T-helper 9 cell (primary cell): ENCODE measurements at places on chromosomes 11 and 22.

DNA sequence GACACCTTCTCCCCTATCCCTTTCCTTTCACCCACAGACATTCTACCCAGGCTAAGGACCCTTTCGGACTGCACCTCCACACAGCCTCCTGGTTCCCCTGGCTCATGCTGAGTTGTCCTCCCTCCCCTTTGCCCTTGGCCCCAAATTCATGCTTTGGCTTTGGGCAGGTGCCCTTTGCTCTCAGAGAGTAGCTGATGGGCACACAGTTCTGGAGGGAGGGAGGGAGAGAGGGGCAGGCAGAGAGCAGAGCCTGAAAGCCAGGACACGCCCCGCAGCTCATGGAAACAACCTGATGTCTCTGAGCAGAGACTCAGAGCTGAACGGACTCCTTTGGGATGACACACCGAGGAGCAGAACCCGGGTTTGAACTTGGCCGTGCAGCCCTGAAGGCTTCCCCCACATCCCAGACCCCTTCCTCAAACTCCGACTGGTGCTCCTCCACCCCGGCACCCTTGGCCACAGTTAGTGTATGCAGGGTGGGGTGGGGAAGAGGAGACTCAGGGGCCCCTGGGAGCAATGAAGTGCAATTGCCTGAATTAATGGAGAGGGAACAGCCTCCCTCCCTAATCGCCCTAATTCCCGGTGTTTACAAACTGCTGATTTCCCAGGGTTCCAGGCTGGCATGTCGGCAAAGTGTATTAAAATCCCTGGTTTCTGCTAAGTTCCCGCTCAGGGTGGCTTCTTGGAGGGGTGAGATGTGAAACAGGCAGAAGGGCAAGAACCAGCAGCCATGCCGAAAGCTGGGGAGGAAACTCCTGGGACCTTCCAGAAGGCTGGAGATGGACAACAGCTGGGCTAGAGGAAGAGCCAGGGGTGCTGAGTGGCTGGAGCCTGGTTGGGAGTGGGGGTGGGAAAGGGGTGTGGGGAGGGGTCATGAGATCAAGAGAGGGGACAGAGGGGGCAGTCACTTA lies 71.2 kb upstream of the SHISAL1 start:
- no peak for DNase-seq

- DNase-seq = no peak
Observed at GRCh38 chr11:113642090-113642489, 64.0 kb downstream of the TMPRSS5 start.

- no peak for DNase-seq
Observed at GRCh38 chr11:12280838-12281565, 96.4 kb upstream of the PARVA start.

- DNase-seq = no peak
Observed at GRCh38 chr11:35178873-35179272, 39.9 kb downstream of the CD44 start.

DNA sequence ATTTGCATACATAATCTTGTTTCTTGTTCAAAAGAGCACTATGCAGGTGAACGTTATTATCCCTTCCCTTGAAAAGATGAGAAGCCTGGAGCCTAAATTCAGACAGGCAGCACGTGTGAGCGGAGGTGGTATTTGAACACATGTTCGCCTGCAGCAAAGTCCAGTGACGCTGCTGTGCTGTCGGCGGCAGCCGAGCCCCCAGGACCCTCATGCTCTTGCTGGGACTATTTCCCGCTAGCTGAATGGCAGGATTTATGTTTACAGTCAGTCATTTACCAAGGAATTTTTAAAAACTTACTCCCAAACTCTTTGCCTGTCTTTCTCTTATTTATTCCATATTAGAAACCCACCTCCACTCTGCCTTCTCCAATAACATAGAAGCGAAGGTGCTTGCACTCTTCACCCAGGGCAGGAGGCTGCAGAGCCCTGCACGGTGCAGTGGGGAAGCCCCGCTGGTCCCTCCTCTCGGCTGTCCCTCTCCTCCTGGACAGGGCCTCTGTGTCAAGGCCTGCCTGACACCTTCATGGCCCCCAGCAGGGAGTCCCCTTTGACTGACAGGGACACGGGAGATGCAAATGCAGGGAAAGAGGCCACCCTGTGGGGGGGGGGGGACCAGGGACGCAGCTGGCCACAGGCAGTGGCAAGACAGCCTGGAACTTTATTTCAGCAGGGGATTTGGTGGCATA lies 528.5 kb upstream of the B3GAT1 start:
- DNase-seq = no peak

DNA sequence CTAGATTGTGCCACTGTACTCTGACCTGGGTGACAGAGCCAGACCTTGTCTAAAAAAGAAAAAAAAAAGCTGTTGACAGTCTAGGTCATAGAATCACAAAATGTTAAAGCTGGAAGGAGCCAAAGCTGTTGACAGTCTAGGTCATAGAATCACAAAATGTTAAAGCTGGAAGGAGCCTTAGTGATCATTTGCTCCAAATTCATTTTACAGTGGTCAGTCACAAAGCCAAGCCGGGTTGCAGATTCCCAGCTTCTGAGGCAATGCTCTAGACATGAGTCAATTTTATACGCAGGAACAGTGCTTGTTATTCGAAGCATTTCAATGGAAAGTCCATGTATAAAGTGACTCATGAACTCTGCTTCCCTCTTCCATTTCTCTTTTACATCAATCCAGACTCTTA lies 47.4 kb downstream of the SYT13 start:
- DNase-seq = no peak

GRCh38 chr11:129709801-129710398 lies 105.7 kb upstream of the TMEM45B start:
- DNase-seq = no peak

DNA sequence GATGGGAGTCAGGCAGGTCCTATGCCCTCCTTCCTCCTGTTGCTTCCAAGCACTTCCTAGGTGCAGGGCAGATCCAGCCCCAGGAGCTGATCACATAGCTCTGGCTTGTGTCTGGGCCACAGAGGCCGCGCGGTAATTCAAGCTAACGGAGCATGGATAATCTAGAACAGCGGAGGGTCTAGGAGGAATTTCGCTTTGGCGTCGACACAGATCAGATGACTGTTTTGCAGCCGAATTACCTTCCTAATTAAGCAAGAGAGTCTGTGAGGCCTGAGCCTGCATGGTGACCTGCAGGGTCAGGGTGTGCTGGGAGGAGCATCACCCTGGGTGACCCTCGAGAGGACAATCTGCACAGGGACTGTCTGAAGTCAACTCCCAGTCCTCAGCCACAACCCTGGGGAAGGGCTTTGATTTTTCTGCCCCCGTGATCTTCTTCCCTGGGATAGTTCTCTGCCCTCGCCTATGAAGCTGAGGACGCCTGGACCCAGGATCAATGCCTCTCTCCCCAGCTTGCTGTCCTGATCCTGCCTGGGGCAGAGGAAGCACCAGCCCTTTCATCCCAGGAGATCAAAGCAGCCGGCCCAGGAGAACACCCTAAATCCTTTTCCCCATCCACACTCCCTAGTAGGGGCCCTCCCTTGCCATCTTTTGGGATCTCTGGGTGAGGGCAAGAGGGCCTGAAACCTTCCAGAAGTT lies 11.0 kb downstream of the NECTIN1 start:
- no peak for DNase-seq

DNA sequence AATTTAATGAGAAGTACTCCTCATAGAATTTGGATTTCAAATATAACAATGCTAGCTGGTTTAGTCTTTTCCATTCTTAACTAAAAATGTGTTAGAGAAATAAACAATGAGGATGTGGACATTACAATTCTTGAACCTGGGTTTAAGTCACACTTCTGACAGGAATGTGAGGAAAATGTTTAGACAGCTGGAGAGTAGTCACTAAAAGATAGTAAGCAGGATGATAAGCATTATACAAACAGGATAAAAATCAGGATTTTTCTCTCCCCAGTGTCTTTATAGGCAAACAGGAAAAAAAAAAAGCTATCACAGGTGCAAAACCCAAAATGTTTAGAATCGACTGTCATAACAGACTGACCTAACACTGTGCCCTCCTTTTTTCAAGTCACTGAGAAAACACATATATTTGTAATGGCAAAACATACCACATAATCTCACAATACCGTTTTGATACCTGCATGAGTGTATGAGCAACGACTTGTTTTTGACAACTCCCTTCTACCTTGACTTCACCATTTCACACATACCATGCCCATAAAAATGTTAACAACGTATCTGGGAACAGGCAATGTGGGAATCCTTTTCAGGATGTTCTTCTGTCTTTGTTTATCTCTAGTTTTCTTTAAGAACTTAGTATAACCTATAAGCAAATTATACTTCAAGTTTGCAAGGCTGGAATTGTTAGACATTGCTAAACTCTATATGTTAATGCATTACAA lies 242.0 kb downstream of the SBF2 start:
- DNase-seq = no peak

GRCh38 chr11:114172871-114173444 lies 113.4 kb downstream of the ZBTB16 start:
- no peak for DNase-seq

DNA sequence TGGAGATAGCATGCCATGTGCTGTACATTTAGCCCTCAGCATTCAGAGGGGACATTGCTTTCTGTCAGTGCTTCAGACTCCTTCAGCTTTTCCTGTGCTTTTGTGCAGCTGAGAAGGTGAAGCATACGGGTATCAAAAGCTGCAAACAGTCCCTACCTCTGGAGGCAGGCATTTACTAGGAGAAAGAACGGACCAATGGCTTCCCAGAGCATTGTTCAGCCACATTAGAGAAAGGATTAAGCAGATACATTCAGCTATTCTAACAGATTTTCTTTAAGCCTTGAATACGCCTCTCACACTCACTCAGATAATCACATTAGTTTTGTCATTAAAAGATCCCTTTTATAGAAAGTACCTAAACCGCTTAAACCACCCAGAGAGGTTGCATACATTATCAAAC lies 80.7 kb upstream of the FAM181B start:
- no peak for DNase-seq

DNA sequence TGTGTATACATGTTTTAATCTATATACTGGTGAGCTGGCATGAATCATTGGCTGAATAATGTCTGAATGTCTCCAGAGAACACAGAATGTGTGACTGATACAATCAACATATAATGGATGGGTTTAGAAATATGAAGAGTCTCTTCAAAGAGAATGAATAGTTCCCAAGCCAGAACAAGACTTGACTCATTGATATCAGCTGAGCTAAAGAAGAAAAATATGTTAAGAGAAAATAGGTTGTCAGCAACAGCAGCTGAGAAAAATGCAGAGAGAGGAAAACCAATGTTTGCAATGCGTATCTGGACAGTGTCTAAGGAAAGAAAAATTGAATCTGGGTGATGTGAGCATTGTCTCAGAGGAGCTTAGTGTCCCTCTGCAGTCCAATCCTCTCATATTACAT lies 1281.8 kb upstream of the TENM4 start:
- no peak for DNase-seq

GRCh38 chr11:119490253-119491006 lies 67.5 kb upstream of the THY1 start:
- no peak for DNase-seq

DNA sequence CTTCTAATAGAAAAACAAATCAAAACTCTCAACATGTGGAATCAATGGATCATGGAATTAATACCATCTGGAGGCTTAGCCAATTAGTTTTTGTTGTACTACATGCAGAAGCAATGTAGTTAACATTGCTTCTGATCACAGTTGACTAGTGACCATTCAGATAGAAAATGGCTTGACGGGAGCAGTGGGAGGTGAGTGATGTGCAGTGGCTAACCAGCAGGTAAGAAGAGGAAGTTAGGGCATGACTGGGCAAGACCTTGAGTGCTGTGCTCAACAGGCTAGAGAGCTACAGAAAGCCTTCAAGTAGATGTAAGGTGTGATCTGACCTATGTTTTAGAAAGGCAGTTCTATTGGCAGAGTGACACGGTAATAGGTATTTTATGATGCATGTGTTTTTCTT lies 60.7 kb upstream of the ALKBH3 start:
- DNase-seq = no peak

DNA sequence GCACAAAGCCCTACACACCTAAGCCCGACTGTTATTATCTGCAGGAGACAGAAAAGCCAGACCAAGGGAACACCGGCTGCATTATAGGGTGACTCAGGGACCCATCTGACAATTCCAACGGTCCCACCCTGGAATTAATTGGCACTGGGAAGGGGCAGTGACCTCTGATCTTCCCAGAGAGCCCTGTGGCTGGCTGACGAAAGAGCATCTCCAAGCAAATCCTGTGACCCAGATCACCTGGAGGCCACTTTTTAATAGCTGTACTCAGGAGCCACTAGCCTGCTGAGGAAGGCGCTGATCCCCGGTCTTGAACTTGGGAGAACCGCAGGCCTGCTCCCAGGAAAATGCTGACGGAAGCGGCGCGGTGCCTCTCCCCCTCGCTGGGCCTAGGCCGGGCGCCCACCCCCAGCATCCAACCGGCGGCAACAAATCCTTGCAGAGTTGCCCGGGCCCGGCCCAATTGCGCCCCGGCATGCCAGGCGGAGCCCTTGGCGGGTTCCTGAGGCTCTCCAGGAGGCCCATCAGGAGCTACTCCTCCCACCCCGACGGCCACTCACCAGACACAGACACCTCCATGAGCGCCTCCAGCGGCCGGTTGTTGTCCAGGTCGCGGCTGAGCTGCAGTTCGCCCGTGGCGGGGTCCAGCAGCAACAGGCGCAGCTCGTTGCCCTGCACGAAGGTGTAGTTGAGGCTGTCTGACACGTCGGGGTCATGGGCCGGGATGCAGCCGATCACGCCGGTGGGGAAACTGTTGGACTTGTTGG lies 4.2 kb downstream of the CELSR1 start:
- DNase-seq = no peak

DNA sequence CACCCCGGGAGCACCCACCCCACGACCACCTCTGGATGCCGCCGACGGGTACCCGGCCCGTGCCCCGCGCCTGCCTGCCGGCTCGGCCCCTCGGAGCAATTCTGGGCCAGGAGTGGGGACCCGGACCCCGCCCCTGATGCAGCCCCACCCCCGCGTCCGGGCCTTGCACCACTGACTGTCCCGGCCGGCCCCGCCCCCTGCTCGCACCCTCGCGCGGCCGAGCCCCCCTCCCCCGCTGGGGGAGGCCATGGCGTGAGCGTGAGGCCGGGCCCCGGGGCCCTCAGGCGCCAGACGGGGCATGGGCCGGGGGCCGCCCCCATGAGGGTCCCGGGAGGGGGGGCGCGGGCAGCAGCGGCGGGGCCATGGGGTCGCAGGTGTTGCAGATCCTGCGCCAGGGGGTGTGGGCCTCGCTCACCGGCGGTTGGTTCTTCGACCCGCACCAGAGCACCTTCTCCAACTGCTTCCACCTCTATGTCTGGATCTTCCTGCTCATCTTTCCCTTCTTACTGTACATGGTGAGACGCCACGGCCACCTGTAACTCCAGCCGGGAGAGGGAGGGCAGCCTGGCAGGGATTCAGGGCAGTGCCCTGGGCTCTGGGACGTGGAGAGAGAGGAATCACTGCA lies 486 bp downstream of the PCNX3 start:
- no peak for DNase-seq

GRCh38 chr11:134686460-134687061 lies 274.5 kb upstream of the B3GAT1 start:
- DNase-seq = no peak
